HS-27A (cell line): ENCODE measurements at places on chromosomes 13 and 19.

DNA sequence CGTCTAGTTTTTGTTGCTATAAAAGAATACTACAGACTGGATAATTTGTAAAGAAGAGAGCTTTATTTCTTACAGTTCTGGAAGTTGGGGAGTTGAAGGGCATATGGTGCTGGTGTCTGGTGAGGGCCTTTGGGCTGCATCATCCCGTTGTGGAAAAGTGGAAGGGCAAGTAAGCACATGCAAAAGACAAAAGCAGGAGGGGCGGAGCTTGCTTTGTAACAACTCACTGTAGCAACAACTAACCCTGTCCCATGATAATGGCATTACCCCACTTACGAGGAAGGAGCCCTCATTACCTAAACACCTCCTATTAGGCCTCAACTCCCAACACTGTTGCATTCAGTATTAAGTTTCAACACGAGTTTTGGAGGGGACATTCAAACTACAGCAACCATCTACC is 7.2 kb upstream of the DNAJC15 start:
- no peak for DNase-seq

DNA sequence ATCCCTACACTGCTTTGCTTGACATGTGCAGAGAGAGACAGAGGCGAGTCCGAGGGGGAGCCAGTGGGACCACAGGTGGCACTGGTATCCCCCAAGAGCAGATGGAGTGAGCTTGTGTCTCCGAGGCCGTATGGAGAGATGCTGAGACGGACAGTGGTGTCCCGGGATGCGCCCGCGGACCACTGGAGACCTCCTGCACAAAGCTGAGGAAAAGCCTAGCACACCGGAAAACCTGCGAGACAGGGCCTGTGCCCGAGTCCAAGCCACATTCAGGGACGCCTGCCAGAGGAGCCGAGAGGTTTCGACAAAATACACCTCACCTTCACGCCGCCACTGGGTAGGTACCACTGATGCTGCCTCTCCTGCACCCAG is 66.0 kb upstream of the ZNF527 start:
- DNase-seq = no peak

DNA sequence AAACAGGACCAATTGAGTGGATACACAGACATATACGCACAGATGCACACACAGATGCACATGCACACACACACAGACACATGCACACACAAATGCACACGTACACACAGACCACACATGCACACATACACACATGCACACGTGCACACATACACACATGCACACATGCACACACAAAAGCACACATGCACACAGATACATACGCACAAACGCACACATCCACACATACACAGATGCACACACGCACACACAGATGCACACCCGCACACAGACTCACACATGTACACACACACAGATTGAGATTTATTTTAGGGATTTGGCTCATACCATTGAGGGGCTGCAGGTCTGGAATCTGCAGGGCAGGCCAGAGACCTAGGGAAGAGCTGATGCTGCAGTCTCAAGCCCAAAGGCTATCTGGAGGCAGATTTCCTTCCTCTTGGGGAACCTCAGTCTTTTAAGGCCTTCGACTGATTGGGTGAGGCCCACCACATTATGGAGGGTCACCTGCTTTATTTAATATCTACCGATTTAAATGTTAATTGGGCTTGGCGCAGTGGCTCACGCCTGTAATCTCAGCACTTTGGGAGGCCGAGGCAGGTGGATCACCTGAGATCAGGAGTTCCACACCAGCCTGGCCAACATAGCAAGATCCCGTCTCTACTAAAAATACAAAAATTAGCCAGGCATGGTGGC is 22.6 kb downstream of the TMPRSS9 start:
- no peak for DNase-seq

GRCh38 chr19:35294328-35294727 is 2.4 kb downstream of the MAG start:
- no peak for DNase-seq

DNA sequence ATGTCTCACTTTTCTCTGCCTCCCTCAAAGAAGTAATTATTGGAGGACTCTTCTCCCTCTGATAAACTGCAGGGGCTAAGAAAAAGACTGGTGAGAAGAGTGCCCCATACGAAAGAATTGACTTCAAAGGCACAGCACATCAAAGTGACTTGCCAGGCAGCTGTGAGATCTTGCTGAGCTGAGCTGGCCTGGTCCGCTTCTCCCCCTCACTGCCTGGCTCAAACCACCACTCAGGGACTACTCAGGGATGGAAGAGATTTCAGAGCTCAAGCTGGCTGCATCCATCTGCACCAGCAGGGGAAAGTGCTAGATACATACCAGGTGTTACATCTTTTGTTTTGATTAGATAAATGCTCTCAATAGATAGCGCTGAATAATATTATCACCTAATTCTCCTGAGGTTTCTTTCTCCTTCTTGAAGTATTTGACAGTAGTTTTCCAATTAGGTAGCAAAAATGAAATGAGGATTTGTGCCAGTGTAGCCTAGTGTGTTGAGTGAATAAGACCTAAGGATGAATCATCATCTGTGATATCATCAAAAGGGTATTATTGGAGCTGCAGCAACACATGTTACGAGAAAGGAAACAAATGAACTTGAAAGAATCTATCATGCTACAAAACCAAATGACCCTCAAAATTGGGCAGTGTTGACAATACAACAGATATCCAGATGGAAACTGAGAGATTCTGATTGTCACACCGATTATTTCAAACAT is 379.8 kb downstream of the TBC1D4 start:
- DNase-seq = no peak

DNA sequence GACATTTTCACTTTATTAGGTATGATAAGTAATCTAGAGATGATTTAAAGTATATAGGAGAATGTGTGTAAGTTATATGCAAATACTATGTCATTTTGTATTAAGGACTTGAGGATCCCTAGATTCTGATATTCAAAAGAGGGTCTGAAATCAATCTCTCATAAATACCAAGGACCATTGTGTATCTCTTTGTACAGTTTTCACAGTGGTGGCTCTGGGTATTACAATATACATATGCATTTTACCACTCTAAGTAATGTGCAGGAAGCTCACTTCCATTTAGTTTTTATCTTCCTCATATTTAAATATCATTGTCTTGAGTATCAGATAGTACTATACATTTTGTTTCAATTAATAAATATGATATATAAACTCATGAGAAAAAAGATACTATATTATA is 862.6 kb upstream of the PCDH20 start:
- DNase-seq = no peak

GRCh38 chr19:10963865-10964264 is 3.0 kb downstream of the SMARCA4 start:
- DNase-seq = no peak

GRCh38 chr13:31036731-31037695 is 104.6 kb downstream of the TEX26 start:
- no peak for DNase-seq

DNA sequence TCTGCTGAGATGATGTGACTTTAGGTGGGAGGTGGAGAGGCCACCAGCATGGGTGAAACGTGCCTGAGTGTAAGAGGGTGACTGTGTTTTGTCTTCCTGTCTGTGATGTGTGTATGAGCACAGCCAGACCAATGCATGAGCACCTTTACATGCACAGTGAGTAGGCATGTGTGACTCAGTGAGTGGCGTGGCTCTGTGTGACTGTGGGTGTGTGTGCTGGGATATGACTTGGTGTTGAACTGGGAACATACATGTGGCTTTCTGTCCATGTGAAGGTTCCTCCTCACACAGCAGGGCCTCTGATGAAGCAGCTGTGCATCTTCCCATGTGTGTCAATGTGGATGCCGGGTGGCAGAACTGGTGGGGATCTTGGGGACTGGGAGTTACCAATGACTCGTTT is 19.9 kb upstream of the LGALS13 start:
- DNase-seq = no peak

- DNase-seq = no peak
These were observed at the start of gene ERICH4 for GRCh38 chr19:41442473-41443355. TSS of gene ERICH4 (plus strand) at chr19:41443156. CDS start at chr19:41443170, 14 bp downstream.

DNA sequence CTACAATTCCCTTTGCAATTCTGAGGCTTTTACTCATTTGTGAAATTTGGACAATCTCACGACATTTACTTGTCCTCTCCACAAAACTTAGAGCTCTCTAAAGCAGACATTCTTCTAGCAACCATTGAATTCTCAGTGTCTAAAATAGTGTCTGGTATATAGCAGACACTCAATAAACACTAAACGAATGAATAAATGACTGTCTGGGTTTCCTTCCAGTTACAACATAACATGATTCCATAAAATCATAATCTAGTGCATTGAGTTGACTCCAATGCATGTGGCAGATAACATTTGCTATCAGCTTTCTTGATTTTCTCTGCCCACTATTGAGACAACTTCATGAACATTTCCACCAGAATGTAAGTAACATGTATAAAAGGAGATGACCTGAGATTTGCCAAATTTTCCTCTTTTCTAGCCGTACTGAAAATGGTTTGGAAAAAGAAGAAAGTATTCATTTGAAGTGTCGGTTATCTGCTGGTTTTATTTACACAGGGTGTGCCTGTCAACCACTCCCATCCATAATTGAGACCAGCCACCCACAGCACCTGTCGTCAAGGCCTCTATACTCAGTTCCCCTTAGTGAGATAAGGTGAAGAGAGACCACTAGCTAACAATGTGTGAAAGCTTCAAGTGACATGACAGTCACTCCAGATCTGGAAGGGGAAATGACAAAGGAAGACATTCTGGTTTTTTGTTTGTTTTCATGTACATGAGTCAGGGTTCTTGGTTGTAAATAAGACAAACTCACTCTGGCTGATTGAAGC is 4.8 kb upstream of the SERP2 start:
- no peak for DNase-seq

- DNase-seq = no peak
These were observed 11.3 kb downstream of the LILRB4 start for GRCh38 chr19:54674021-54674617.

DNA sequence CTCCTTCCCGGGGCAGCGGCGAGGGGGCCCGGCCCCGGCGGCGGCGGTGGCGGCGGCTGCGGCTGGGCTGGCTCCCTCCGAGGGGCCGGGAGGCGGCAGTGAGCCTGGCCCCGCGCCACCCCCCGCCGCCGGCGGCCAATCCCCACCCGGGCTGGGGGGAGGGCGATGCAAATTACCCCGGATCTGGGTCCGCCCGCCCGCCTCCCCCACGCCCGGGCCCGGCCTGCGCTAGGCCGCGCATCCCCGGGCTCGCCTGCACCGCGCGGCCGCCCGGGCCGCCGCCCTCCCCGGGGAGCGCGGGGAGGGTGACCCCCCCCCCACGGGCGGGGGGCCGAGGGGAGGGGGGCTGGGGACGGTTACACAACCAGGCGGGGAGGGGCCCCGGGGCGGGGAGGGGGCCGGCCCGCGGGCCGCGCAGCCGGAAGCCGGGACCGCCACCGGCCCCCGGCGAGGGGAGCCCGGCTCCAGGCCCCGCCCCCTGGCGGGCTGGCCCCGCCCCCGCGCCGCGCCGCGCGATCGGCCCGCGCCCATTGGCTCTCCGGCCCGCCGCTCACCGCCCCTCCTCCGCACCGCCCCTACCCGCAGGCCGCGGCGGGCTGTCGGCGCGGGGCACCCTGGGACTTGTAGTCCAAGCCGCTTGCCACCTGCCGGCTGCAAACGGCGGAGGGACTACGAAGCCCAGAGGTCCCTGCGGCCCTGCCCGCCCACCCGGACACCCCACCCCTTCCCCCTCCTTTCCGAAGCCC is 1.1 kb downstream of the ZBTB7A start:
- DNase-seq = no peak

- no peak for DNase-seq
These were observed 25.0 kb downstream of the SHC2 start for GRCh38 chr19:435707-436412.

DNA sequence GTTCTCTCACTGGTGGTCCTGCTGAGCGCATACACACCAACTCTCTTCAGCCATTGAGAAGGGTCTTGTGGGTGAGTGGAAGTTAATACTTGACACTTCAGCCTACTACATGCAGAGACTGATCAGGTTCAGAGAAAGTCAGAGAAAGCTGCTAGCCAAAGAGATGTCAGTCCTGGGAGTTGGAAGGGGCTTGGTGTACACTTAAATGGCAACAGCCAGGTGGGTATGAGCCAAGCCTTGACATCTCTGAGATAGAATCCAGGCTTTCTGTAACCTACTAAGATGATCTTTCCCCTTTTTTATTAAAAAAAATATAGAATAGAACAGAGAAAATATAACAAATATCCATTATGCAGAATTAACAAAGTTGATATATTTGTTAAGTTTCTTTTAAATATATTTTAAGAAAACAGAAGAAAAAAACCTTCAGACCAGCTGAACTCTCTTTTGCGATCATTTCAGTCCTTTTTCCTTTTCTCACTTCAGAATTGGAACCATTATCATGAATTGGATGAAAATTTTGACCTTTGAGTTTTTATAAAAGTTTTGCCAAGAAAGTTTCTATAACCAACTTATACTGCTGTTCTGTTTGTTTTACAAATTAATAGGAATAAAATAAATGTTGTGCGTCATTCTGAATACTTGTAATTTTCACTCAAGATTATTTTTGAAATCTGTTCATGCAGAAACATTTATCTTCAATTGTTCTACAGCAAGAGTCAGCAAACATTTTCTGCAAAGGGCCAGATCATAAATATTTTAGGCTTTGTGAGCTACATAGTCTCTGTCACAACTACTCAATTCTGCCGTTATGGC is 153.0 kb downstream of the RFC3 start:
- no peak for DNase-seq

DNA sequence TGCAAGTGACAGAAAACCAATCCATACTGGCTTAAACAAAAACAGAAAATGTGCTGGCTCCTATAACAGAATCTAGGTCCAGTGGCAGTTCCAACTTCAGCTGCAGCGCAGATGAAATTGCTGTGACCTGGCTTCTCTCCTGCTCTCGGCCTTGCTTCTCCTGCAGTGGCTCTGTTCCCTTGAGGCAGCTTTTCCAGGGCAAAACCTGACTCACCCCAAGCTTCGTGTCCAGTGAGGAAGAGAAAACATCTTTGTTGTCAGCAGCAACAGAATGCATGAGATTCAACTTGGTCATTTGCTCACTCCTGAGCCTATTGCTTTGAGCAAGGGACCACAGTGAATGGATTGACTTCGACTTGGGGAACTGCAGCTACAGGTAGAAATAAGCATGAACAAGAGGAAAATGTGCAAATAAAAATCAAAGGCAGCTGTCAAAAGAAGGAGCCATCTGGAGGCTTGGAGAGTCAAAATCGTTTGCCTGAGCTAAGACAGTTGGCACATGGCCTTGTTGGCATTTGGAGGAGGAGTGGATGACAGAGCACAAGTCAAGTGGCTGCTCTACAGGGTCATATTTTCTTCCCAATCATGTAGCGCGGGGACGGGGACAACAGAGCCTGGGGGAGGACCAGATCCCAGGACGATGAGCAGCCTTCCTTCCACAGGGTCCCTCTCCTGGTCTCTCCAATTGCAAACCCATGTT is 523.4 kb downstream of the FGF9 start:
- DNase-seq = no peak

GRCh38 chr13:108326309-108326708 is 56.8 kb downstream of the TNFSF13B start:
- no peak for DNase-seq

- DNase-seq = no peak
These were observed 7.6 kb upstream of the BICRA start for GRCh38 chr19:47601180-47601904.

GRCh38 chr19:33343301-33343700 is 30.2 kb upstream of the CEBPG start:
- DNase-seq = no peak
